Activated naive CD4-positive, alpha-beta T cell treated with anti-CD3 and anti-CD28 coated beads, Interleukin-2, amount 10 ng/mL, durations not matched to agents 7 days and 5 days (primary cell): ENCODE measurements at places on chromosomes 4 and X.

GRCh38 chr4:144507311-144508101 is 138.4 kb upstream of the HHIP start:
- DNase-seq: no peak

DNA sequence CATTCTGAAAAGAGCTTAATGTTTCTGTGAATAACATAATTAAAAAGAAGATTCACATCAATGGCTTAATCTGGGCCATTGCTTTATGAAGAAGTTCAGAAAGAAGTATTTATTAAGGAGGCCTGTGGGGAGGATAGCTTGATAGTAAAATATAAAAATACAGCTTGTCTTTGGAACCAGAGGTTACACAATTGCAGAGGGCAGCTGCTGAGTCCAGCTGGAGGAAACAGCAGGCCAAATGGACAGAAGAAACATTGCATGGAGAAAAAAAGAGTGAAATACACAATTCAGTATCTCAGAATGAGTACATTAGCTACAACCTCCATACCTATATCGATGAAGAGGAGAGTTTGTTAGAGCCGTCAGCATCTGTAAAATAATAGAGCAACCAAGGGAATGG is 148.0 kb upstream of the NPY2R start:
- DNase-seq: no peak

DNA sequence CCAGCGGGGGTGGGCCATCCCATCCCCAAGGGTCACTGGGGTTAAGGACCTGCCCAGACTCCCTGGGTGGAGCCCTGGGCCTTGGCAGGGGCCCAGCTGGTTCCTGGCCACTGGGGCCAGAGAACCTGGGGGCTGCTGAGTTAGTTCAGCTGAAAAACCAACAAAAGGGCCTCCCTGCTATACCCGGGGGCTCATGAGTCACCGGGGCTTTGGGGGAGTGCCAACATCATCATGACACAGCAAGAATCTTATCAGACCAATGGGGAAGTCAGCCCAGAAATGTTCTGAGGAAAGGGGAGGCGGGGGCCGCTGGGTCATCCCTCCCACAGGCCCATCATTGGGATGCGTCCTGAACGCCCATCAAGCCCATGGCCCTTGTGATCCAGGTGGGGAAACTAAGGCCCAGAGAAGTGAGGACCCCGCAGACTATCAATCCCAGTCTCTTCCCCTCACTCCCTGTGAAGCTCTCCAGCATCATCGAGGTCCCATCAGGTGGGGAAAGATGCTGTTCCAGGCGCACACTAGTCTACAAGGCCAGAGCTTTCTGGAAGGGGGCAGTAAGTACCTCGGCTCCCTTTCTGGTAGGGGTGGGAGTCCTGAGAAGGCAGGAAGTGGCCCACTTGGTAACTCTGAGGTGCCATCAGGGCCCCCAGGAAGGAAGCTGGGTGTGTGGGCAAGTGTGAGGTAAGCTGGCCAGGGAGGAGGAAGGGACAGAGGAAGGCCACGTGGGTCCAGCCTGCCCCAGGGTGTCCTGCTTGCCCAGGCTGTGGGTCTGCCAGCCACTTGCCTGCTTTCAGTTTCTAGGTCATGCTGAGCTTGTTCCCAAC is 4.5 kb downstream of the G6PD start:
- DNase-seq: no peak

GRCh38 chrX:124392794-124393193 is 46.4 kb downstream of the SH2D1A start:
- no peak for DNase-seq

- no peak for DNase-seq
Observed at GRCh38 chr4:57373991-57374390, 263.8 kb upstream of the IGFBP7 start.

DNA sequence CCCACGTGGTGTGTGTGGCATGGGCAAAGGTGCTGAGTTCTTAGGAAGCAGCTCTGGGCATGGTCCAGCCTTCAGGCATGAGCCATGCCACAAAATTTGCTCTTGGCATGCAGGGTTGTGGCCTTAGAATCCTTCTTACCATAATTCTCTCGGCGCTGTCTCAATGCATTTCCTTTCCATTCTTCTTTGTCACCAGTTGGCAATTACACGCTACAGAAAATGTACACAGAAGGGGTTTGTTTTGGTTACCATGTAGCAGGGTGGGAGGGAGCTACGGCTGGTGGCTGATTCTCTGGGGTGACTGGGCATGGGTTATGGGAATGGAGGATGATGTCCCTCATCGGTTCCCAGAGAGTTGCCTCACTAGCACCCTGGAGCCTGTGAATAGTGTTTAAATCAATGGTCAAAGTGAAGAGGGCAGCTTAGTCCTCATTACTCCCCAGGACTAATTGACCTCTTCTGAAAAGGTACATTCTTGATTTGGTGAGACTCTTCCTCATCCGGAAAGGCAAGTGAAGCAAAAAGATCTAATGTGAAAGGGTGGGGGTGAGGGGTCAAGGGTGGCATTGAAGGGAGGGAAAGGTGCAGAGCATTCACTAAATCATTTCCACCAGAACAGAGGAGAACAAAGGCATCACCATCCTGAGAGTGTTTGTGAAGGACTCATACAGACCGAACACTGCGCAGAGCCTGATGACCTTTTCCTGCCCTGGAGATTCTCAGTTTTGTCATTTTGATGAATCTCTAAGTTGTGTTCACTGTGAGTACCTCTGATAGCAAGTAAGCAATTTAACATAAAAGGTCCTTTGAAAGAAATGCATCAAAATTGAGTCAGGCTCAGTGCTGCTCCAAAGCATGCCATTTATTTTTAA is 199.8 kb upstream of the SFRP2 start:
- DNase-seq: no peak

- no peak for DNase-seq
Observed at GRCh38 chr4:155966731-155967395, 13.2 kb upstream of the CTSO start.

DNA sequence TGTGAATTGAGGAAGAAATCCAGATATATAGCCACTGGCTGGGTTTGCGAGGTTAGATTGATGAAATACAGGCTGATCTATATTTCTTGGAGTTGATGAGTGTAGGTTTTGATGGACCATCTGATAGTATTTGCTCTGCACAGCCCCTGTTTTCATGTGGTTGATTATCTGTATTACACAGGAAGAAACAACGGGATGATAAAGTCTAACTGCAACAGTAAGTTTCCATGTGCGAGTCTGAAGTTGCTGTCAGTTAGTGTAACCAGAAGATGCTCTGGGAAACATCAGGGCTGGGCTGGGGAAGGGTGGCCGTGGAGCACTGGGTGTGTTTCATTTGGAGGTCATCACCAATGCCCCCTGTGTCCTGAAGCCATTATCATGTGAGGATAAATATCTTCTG is 148.4 kb upstream of the SFRP2 start:
- DNase-seq: no peak

DNA sequence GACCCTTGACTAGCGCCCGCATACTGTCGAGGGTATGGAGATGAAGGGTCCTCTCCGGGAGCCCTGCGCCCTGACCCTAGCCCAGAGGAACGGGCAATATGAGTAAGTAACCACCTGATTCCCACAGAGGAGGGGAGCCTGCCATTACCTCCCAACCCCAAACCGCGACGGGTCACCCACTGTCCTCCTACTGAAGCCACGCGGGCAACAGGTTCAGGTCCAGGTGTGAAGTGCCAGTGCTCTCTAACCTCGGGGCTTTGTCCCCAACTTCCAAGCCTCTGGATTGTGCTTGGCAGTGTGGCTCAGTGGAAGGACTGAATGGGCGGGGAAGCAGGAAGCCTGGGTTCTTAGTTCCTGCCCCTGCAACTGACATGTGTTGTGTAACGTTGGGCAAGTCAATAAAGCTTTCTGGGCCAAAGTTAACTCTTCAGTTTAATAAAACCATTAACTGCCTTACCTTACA is 694 bp downstream of the OCRL start:
- DNase-seq: no peak

DNA sequence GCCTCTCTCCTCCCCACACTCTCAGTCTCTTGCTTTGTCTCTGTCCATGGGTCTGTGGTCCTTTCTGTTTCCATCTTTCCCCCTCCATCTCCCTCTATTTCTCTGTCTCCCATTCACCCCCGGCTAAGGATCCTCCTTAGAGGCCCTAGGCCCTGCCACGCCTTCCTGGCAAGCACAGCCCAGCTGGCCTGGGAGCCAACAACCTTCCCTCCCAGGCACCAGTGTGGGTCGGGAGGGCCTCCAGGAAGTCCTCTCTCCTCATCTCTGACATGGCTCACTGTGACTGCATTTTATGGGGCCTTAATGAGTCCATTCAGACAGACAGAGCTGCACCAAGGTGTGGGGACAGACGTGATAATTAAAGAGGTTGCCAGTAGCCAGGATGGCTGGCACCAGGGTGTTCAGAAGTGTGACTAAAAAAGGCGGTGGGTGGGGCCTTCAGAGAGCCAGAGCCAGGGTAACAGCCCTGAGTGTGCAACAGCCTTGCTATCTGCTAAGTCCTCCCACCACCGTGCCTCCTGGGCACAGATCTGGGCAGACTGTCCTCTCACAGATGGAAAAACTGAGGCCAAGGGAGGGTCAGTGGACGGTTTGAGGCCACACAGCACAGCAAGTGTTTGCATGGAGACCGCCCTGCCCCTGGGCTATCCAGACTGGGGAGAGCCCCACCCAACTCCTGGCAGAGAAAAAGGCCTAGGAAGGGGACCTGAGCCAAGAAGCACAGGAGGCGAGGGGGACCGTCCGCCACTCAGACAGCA is 31.5 kb downstream of the BLOC1S4 start:
- DNase-seq: no peak

DNA sequence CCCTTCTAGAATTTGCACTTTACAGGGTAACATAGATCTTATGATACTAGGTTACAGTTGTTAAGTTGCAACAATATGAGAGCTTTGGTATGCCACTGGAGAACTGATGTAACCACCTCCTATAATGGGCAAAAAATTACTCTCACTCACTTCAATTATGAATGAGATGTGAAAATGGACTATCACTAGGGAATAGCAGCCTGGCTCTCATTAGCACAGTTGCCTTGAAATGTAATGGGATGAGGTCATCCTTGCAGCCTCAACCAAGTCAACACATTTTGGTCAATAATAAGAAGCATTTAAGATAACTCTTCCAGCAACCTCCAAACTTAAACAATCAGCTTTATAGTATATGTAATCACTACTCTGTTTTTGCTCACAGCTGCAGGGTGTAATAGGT is 69.4 kb downstream of the TBC1D9 start:
- no peak for DNase-seq

DNA sequence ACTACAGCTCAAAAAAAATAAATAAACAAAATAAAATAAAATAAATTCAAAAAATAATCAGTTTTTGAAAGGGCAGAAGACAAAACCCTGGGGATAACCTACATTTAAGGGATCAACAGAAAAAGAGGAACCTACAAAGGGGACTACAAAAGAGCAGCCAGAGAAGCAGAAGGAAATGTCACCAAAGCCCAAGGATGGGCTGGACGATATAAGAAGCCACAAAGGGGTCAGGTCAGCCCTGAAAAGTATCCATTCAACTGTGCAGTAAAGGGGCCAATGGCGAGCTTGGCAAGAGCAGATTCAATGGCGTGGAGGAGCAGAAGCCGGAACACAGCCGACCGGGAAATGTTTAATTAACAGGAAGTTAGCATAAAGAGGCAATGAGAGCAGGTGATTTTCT is 16.9 kb downstream of the ACOT9 start:
- DNase-seq: no peak

DNA sequence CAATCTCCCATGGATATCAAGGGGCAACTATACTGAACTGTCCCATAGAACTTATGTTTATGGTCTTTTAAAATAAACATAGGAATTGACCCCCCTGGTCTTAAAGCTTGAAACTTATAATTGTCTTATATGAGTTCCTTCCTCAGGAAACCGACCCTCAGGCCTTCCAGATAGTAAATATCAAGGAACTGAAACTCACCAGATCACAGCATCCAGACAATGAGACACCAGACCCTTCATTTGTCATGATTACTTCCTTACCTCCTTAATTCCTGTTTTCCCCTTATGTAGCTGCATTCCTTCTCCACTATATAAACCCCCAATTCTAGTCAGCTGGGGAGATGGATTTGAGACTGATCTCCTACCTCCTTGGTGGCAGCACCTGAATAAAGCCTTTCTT is 94.8 kb upstream of the GRPR start:
- DNase-seq: no peak

DNA sequence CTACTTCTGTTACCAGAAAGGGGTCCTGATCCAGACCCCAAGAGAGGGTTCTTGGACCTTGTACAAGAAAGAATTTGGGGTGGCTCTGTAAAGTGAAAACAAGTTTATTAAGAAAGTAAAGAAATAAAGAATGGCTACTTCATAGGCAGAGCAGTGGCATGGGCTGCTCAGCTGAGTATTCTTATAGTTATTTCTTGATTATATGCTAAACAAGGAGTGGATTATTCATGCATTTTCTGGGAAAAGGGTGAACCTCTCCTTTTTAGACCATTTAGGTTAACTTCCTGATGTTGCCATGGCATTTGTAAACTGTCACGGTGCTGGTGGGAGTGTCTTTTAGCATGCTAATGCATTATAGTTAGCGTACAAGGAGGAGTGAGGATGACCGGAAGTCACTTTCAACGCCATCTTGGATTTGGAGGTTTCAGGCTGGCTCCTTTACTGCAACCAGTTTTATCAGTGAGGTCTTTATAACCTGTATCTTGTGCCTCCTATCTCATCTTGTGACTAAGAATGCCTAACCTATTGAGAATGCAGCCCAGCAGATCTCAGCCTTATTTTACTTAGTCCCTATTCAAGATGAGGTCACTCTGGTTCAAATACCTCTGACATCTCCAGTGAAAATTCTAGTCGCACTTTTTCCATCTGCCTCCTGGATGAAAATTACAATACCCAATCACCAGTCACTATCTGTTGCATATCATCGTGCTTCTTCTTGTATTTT is 15.5 kb upstream of the TDO2 start:
- no peak for DNase-seq

DNA sequence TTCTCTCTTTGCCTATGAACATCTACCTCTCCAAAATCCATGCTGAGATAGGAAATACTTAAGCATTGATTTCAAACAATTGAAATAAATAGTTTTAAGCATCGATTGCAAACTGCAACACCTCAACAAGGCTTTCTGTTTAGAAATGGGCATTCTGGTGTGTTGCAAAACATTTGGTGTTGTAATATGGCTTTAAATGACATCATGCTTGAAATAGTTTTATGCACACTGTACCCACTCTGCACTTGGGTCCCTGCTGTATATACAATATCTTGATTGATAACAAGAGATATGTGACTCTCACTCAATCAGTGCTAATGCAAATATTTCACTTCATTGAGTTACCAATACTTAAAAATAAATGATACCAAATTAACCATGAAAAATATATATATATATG is 964.9 kb upstream of the GRIA3 start:
- DNase-seq: no peak

- no peak for DNase-seq
Observed at GRCh38 chr4:87211249-87211952, 9.0 kb downstream of the KLHL8 start.
